CD4-positive, alpha-beta T cell treated with Interleukin-15 for 4 hours (primary cell): ENCODE measurements at places on chromosomes 11 and 22.
A peak's percentile ranks its signal among the peaks of the same experiment; 100 is the strongest.

- DNase-seq: peak; percentile 49
These were observed 1.1 kb downstream of the NEAT1 start for GRCh38 chr11:65423516-65424204.

DNA sequence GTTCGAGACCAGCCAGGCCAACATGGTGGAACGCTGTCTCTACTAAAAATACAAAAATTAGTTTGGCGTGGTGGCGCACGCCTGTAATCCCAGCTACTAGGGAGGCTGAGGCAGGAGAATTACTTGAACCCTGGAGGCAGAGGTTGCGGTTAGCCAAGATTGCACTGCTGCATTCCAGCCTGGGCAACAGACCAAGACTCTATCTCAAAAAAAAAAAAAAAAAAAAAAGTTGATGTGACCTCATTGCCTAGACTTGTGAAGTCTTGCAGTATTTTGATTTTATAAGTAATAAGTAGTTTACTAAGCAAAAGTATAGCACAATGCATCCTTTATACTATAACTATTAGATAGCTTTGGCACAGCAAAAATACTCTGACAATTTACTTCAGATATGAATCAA is 9.9 kb upstream of the CUL5 start:
- no peak for DNase-seq

DNA sequence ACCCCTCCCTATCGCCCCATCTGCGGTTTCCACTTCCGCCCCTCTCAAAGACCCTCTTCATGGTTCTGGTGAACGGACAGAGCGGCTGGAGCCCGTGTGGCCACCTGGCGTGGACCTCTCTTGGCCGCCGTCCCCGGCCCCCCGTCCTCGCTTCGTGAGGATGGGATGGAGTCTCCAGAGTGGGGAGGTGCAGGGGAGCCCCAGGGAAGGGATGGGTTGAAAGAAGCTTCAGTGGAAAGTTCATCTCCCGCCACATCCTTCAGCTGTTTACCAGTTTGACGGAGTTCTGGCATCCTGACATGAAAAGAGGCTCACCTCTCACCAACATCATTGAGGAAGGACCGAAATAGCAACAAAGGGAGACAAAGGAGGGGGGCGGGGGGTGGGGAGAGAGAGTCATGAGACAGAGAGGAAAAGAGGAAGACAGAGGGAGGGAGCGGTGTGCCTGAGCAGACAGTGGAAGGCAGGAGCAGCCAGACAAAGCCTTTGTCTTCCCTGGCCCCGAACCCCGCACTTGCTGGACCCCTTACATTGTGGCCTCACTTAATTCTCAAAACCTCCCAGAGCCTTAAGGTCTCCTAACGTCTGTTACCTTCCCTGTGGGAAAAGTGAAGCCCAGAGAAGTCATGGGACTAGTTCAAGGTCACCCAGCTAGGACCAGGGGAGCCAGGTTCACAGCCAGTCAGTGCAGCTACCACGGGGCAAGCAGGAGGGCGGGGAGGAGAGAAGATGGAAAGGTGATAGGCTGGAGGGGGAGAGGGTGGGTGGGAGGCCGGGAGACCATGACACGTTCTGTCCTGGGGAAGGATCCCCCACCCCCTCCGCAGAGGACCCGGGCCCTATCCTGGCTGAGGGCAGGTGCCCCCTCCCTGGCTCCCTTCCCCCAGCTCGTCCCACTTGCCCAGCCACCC is 54.9 kb downstream of the CD6 start:
- peak; percentile 50 for DNase-seq

GRCh38 chr11:64298966-64299846 is 952 bp upstream of the CATSPERZ start:
- DNase-seq: no peak

DNA sequence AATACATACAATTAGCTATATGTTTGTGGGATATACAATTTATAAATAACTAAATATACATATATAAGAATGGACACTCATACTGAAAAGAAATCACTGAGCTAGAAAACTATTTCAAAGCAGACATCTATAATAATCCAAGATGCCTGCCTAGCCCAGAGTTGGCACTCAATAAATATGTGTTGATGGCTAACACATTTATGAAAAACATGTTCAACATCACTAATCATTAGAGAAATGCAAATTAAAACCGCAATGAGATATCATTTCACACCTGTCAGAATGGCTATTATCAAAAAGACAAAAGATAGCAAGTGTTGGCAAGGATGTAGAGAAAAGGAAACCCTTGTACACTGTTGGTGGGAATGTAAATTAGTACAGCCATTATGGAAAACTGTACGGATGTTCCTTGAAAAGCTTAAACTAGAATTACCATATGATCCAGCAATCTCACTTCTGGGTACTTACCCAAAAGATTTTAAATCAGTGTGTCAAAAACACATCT is 29.8 kb downstream of the POU2AF1 start:
- DNase-seq: no peak
